ENCODE measurements at places on chromosomes 16 and 17. TPM values are rescaled to one million over a fixed set of nuclear protein-coding genes. Genes with fewer than 3 reads are reported as not detected.

SMTNL2 gene
- not detected for total RNA-seq

FASN gene
- 282 TPM for total RNA-seq

CD300E gene
- not detected for total RNA-seq

DNA sequence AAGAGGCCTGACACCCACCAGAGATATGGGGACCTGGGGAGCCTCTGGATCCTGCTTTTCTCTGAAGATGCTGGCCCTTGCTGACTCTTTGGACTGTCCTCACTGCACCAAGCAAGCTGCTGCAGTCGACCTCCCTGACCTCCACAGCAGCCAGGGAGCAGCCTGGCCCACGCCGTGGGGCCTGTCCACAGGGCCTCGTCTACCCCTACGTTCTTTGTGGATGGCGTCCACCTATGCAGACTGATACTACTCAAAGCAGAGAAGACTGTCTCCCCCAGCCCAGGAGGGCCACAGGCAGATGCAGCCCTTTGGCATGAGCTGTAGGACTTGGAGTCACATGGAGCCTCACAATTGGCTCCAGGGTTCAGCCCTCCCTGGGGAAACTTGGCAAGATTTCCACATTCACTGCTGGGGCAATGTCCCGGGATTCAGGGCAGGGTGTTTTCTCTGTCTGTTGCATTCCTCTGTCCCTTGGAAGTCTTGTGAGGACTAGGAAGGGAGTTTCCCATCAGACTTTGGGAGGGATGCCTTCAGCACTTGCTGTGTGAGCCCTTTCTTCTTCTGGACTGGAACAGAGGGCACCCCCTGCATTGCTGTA, 152.2 kb downstream of the NTN1 start:
- DNase-seq, result no peak

- no peak for DNase-seq
Measured at GRCh38 chr17:31397256-31397939, 5.9 kb downstream of the RAB11FIP4 start.

MT4 gene
- not detected for total RNA-seq

KRT35 gene
- total RNA-seq, result not detected

DNA sequence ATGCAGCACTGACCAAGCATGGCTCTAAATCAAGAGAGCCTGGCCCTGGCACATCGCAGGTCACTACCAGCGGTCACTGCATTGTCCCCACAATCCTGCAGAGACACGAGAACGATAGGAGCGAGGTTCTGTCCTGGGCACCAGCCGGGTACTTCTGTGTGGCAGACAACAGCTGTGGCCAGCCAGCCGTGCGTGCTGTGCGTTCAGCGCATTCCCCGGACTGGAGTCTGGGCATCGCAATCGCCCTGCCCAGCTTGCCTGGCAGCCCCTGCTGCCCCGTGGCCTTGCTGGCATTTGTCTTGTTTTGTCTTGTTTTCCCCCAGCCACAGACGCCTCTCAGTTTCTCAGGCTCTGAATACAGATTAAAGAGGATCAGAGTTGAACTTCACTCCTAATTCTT, 33.9 kb downstream of the COTL1 start:
- DNase-seq, result no peak

GRCh38 chr16:51035711-51036110, 115.4 kb downstream of the SALL1 start:
- DNase-seq, result no peak

ADAD2 gene
- 0.66 TPM for total RNA-seq

TBC1D3H gene
- total RNA-seq, result not detected

DNA sequence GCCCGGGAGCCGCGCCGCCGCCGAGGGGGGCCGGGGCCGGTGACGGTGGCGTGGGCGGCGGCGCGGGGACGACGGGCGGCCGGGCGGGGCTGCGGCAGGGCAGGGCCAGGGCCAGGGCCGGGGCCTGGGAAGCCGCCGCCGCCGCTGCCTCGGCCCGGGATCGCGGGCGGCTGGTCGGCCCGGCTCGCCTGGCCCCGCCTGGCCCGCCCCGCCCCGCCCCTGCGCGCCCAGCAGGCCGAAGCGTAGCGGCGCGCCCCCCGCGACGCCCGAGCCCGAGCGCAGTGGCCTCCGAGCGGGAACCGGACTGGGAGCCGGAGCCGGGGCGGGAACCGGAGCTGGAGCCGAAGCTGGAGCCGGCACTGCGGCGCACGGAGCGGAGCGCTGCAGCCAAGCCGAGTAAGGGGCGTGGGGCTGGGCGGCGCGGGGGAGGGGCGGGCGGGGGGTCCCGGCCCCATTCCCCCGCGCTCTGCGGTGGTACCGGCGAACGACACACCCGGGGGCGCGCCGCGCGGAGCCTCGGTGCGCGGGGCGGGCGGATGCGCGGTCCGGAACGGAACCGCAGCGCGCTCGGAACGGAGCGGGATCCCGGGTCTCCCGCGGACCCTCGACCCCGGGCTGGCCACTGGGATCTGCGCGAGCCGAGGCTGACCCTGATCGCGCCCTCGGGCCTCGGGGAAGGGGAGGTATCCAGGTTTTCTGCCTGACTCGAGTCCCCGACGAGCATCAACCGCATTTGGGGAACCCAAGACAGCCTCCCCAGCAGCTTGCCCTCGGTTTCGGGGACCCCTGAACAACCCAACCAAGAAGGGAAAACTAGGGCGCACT, at the start of gene BEAN1:
BEAN1 (plus strand) TSS at position 260 of the 825 bp plus-strand sequence. CDS start 10,382 bp downstream, outside the sequence.
- peak; percentile 10 for DNase-seq

CPHXL2 gene
- total RNA-seq, result not detected

OR1G1 gene
- not detected for total RNA-seq

GRCh38 chr17:40311575-40311974, 2.6 kb downstream of the RARA start:
- no peak for DNase-seq

CACNG3 gene
- not detected for total RNA-seq

DNA sequence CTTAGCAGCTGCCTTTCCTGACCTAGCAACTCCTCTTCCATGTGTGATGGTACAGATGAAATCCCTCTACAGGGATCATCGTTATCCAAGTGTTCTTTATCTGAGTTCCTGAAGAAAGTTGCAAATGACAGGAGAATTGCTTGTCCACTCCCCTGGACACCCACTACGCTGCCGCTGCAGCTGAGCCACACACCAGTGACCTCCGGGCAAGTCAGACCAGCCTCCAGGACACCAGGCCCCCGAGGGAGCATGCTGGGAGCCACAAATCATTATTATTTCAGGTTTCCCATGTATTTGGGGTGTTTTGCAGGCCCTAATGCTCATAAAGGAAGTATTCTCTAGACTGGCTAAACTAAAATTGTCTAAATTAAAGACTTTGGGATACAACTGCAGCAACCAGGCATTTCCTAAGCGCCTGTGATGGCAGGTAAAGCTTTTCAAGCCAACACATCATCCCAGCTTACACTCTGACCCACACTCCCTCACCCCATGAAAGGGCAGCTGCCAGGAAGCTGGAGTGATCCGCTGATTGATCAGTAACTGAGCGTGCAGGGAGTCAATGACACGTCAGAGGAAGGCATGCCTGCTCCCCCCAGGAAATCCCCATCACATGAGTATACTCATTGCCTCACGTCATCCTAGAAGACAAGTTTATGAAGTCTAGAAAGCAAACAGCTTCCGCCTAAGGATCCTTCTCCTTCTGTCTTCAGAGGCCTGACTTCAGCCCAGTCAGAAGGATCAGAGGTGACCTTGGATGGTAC, 14.4 kb downstream of the FA2H start:
- no peak for DNase-seq

GRCh38 chr17:66952031-66952524, 12.4 kb upstream of the CACNG4 start:
- no peak for DNase-seq
